ENCODE measurements at places on chromosomes 6 and 20. TPM values are rescaled to one million over a fixed set of nuclear protein-coding genes. Genes with fewer than 3 reads are reported as not detected.

GRCh38 chr6:45667300-45667699 lies 289.6 kb upstream of the SUPT3H start:
- no peak for DNase-seq

DNA sequence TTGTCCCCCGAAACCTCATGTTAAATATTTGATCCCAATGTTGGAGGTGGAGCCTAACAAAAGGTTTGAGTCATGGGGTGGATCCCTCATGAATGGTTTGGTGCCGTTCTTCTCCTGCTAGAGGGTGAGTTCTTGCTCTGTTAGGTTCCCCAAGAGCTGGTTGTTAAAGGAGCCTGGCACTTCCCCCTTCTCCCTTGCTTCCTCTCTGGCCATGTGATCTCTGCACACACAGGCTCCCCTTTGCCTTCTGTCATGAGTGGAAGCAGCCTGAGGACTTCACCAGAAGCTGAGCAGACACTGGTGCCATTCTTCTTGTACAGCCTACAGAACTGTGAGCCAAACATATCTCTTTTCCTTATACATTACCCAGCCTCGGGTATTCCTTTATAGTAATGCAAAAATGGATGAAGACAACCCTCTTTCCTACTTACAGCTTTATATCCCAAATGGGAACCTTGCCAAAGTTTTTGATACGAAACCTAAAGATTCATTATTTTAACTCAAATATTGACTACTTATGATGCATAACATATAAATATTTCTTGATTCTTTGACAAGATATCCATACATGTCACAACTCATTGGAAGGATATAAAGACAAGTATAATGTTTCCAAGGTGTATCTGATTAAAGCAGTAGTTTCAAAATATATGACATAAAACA lies 61.0 kb downstream of the RNF182 start:
- no peak for DNase-seq

GRCh38 chr20:37202267-37202943 lies 23.1 kb upstream of the MROH8 start:
- DNase-seq: peak; percentile 98

DNA sequence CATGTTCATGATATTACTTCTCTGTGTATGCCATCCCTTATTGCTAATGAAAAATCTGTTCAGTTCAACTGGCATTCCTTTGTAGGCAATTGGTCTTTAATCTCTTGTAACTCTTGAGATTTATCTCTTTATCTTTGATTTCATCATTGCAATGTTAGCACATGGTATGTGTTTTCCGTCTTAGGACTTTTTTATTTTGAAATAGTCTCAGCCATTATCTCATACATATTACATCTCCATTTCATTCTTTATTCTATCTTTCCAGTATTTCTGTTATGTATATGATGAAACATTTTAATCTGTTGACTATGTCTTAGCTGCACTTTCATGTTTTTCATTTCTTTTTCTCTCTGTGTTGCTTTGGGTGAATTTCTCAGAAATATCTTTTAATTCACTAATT lies 58.1 kb downstream of the VSTM2L start:
- no peak for DNase-seq

DNA sequence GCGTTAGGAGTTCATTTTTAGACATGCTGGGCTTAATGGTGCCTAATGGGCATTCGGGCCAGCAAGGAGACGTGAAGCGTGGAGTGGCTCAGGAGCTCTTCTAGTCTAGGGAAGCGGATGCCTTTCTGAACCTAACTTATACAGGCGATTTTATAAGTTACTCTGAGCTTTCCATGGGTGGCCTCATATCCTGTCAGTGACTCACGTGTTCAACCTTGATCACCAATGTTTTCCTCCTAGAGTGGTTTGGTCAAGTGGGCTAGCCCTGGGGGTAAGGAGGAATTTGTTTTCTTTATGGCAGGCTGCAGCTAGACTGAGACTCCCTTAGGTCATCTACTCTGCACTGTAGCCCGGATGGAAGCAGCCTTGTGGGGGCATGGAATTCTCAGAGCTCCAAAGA lies 52.1 kb downstream of the PLAGL1 start:
- peak; percentile 23 for DNase-seq

GRCh38 chr20:14453259-14453658 lies 115.8 kb upstream of the FLRT3 start:
- no peak for DNase-seq

DNA sequence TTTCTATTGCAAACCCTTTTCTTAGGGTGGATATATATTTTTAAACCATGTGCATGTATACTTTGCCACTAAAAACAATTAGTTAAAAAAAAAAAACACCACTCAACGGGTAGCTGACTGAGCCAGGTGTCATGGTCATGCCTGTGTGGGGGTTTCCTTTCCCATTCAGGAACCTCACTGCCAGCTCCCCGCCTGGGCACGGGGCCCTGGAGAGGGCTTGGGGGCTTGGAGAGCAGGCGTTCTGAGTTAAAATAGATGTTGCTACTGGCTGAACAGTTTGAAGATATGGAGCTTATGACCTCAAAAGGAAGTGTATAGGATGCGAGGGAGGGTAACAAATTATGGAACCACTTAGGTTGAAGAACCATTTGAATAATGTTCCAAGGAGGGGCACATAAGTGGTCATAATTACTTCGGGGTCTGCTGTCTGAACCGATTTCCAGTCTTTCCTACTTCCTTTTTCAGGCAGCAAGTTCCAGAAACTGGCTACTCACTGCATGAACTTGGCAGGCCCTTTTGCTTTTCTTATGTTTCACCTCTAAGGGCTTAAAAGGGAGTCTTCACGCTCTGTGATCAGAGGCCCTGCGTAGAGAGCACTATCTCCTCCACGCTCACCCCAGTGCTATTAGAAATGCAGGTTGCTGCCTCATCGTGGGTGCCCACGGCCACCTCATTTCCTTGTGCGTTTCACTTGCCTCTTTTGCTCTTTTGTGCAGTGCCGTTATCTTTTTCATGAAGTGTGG lies 9.9 kb downstream of the STX16 start:
- no peak for DNase-seq

DNA sequence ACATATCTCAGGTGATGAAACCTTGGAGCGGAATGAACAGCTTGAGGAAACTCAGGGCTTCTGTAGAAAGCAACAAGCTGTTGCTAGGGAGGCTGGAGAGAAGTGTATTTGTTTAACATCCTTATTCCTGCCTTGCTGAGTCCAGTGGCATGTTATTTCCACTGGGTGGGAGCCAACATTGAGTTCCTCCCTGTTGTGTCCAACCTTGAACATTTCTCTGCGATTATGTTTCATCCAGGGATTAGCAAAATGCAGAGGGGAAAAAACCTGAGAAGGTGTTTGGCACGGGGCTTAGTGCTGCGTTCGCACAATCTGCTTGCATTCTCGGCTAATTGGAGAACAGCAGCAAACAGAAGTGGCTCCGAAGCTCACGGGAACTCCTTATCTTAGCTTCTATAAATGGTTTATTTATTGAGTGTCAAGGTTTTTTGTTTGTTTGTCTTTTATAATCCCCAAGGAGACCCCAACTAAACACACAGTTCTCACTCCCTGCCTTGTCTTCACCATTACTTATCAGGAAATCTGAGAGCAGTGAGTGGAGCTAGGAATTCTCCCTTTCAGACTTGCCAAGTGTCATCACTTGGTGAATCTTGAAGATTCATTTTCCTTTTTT lies 412.8 kb downstream of the CDC5L start:
- DNase-seq: peak; percentile 65

DNA sequence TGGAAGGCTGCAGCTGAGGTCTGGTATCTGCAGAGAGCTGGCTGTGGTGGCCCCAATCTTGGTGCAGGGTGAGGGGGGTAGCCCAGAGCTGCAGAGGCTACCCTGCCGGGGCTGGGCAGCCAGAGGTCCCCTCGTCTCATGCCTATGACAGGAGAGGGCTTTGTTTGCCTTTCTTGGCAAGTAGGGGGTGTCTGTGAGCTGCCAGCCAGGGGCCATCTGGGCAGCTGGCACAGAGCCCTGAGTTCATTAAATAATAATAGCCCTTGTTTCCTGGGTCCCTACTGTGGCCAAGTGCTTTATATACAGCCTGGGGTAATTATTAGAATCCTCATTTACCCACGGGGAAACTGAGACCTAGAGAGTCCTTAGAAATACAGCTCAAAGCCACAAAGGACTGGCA lies 66.6 kb downstream of the EZR start:
- no peak for DNase-seq

GRCh38 chr6:53103993-53104675 lies 38.9 kb downstream of the FBXO9 start:
- no peak for DNase-seq

DNA sequence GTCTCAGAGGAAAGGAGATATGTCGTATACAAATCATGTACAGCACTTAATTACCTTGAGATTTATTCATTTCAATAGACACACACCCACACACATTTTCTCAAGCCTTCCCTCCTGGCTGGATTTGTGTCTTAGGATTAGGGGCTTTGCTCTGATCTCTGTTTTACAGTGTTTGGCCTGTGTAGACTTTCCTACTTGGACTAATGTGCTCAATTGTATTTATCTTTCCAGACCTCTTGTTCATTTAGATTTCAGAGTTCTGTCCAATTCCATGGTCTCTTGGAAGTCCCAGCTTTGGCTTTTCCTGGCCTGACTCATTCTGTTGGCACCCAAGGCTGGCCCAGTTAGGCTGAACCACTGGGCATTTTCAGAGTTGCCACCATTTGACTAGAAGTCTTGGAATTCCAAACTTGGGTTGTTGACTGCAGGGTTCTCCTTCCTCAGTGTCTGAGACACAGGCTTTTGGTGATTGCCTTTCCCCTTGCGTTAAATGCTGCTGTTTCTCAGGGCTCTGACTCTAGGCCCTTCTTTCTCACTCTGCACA lies 8.9 kb upstream of the RFPL4B start:
- DNase-seq: no peak

DNA sequence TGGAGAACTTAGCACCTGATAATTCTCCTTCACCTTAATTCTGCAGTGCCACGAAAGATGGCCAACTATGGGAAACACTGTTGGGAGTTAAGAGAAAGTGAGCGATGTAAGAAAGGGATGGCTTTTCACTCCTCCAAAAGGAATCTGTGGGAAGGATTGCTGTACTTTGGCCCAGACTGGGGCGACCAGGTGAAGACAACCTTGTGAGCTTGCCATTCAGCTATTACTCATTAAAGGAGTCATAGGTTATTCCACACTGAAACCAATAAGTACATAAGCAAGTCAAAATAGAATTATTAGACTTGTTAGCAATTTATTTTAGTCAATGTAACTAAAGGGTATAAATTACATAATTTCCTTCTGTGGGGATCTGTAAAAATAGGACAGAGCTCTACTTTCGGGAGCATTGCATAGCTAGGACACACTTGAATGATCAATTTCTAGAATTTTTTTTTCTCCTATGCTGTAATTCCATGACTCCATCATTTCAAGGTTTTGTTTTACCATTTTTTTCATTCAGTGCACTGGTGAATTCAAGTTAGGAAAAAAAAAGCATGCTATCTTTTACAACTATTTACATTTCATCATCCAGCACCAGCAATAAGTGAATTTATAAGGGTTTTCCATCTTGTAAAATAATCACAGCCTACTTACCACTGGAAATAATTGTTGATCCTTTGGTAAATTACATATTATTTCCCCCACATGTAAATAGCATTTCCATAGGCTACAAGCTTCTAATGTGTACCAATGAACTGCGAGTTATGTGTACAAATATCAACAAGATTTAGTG lies 231.7 kb downstream of the SIM1 start:
- DNase-seq: no peak

GRCh38 chr6:16712255-16712930 lies 48.9 kb downstream of the ATXN1 start:
- no peak for DNase-seq

- DNase-seq: peak; percentile 12
Observed at GRCh38 chr6:14518515-14519217, 401.1 kb downstream of the CD83 start.

DNA sequence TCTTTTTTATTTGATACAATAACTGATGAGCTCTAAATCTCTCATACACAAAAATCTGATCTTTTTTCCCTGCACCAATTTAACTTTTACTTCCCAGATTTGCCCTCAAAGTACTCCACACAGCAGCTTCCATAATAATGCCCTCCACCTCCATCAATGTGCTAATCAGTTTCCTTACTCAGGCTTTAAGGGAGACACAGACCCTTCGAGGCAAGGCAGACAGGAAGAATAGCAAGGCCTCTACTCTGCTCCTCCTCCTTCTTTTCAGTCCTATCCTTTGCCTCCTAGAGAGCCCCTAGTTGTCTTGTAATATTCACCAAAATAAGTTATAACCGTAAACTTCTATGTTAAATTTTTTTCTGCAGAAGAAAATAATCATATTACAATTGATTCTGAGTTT lies 444.9 kb upstream of the RNF217 start:
- DNase-seq: no peak

GRCh38 chr6:20932284-20932683 lies 398.0 kb downstream of the CDKAL1 start:
- no peak for DNase-seq

- DNase-seq: no peak
Observed at GRCh38 chr6:31120151-31120915, at the start of gene CDSN. TSS of gene CDSN (minus strand) at chr6:31120446. CDS start at chr6:31120419, 27 bp downstream.

DNA sequence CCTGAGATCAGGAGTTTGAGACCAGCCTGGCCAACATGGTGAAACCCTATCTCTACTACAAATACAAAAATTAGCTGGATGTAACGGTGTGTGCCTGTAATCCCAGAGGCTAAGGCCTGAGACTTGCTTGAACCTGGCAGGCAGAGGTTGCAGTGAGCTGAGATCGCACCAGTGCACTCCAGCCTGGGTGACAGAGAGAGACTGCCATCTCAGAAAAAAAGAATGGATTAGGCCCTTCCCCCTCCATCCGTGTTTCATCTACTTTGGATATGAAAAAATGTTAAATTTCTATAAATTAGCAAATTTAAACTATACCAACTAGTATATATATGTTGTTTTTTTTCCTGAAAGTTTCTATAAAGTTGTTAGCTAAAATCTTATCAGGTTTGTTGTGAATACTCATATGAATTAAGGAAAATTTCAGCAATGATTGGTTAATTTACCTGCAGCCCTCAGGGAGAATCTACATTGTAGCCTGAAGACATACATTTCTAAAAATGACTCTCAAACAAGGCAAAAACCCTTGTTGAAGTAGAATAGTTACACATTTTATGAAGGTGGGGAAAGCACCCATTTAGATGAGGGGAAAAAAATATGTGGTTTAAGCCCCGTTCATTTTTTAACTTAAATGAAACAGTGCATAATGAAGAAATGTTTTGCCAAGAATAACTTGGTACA lies 120.9 kb downstream of the TIAM2 start:
- no peak for DNase-seq

The RWDD2A gene
- 3.9 TPM for total RNA-seq

The SERPINB6 gene
- total RNA-seq: 60.3 TPM

The SYCP2 gene
- 0.56 TPM for total RNA-seq

The EEF1A2 gene
- total RNA-seq: 1.3 TPM

The FOXC1 gene
- 1.3 TPM for total RNA-seq

The CNPY3 gene
- total RNA-seq: 15.3 TPM

The SLC24A3 gene
- not detected for total RNA-seq
